ENCODE measurements at places on chromosomes 5 and 9.

DNA sequence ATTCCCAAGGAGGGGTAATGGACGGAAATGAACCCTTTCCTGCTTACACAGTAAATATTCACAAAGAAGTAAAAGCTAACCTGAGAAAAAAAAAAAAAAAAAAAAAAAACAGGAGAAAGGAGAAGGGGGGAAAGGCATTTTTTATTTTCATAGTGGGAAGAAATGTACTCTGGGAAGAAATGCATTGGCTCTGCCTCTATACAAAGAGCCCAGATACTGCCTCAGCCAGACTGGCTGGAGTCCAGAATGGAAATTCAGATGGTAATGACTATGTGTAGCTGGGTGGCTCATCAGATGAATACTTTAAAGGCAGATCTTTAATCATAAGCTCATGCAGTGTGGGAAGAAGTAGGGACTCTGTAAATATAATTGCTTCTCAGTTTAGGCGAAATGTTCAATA lies 124.9 kb upstream of the ZNF608 start:
- DNase-seq: no peak

GRCh38 chr5:29939988-29940387 lies 1253.5 kb upstream of the CDH6 start:
- DNase-seq: no peak

DNA sequence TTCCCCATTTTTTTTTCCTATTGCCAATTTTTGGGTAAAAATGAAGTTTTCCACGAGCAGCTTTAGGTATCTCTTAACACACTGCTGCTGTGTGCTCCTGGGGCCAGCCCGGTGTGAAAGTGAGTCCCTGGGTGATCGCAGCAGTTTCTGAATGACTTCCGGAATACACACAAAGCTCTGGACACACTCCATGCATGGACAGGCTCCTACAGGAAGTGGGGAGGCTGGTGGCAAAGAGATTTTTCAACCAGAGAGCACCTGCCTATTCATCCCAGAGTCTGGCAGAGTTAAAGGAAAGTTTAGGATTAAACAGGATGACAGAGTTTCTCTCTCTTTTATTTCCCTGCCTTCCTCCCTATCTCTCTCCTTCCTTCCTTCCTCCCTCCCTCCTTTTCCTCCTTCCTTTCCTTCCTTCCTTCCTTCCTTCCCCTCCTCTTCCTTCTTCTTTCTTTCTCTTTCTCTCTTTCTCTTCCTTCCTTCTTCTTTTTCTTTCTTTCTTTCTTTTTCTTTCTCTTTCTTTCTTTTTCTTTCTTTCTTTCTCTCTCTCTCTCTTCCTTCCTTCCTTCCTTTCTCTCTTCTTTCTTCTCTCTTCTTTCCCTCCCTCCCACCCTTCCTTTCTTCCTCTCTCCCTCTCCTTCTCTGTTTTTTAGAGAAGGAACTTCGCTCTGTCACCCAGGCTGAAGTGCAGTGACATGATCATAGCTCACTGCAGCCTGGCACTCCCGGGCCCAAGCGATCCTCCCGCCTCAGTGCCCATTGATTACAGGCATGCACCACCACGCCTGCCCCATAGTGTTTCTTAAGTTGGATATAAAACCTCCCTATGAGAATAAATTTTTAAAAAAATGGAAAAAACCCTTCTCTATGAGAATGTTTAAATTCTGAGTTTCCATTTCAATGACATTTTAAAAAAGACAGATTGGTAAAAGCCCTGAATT lies 38.7 kb upstream of the UBTD2 start:
- peak; percentile 26 for DNase-seq

DNA sequence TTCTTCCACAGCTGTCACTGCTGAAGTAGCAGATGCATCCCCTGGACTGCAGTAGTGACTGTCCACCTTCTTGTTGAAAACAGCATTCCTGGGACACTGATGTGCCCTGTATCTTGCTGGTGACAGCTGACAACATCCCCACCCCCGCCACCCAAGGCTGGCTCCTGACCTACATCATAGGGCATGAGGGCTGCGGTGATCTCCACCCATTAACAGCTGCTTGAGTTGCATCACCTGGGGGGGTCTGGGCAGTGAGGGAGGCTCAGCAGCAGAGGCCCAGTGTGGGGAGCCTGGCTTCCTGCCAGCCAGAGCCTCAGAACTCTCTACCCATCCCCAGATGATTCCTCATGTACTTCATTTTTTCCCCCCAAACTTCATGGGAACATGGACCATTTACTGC lies 4.1 kb downstream of the PRUNE2 start:
- DNase-seq: no peak

DNA sequence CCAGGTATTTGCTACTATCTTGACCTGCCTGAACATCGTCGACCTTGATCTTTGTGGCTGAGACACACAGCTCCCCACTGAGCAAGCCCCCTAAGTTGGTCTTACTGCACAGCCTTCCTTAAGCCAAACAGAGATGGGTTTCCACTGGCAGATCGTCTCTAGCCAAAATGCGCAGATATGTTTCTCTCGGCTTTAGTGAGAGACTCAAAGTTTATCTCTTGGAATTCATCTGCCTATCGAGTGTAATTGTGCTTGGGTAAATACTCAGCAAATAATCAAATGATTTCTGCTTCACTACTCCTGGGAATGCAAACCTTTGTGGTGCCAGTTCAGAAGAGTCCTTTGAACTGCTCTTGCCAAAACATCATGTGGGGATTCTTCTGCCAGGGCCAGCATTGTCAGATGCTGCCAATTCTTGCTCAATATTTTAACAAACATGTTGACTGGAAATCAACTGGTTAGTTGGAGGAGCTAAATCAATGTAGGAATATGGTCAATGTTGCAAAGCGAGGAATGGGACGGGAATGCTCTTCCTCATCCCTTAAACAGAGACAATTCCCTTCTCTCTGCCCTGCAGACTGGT lies 141.2 kb upstream of the SLC28A3 start:
- no peak for DNase-seq

DNA sequence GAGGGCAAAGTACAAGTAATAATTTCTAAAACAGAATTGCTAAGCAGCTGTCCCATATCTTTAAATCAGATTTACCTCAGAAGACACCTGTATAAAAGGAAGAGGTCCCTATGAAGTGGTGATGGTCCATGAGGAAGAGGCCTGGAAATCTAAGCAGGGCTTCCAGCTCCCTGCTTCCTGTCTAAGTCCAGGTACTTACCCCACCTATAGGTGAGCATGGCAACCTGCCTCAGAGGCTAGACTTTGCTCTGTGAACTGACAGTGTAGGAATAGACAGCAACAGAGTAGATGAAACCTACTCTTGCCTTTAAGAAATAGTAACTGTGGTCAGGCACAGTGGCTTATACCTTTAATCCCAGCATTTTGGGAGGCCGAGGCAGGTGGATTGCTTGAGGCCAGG lies 55.8 kb upstream of the ARRDC3 start:
- DNase-seq: no peak
